NCI-H1092 (cell line): ENCODE measurements at places on chromosomes 13 and 19.

- DNase-seq, result no peak
These were observed 15.2 kb downstream of the EPN1 start for GRCh38 chr19:55690109-55690768.

DNA sequence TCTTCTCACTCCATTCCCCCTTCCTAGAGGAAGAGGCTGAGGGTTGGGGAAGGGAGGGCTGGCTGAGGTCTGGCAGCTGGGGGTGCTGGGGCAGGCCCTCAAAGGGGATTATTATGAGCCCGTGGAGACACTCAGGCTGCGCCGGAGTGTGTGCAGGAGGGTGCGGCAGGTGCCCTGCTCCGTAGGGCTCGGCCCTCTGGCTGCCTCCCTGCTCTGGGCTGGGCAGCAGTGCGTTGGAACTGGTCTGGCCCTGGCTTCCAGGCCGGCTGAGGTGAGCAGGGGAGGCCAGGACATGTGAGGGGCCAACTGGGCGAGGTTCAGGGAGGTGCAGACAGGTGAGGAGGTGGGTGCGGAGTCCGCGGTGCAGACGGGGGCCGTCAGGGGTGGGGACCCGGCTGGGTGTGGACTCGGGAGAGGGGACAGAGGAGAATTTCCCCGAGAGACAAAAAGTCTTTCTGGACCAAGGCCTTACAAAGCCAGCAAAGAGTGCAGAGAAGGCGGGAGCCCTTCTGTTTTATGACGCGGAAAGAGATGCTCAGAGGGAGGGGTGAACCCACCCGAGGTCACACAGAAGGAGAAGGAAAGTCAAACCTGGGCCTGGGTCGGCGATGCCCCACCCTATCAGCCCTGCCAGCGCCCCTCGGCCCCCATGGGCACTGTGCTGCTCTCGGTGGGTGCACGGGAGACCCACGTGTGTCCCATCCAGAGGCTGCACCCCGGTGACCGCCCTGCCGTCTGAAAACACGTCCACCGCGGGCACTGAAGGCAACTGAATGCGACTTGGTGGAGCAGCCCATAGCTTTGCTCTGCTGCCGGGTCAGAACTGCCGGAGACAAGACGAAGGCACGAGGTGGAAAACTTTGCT, 31.0 kb downstream of the PIP5K1C start:
- no peak for DNase-seq

- DNase-seq, result peak; percentile 58
These were observed 14.6 kb downstream of the FAM187B start for GRCh38 chr19:35213663-35214632.

DNA sequence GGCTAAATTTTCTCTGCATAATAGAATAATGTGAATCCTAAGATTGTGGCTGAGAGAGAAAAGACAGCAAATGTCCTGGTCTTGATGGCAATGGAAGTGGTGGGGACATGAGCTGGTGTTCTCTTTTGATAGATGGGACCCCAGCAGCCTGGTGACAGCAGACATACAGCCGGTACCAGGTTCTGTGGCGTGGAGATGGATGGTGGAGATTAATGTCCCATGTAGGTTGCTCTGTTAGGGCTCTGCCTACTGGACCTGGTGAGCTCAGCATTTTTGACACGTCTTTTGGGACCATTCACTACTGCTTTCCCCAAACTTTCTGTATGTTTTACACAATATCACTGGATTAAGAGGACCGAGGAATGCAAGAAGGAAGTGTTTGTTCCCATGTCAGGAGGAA, 8.2 kb upstream of the SIGLEC14 start:
- DNase-seq, result no peak

- DNase-seq, result no peak
These were observed 14.4 kb downstream of the PAK4 start for GRCh38 chr19:39139971-39140453.

GRCh38 chr13:99548448-99548847, 47.2 kb downstream of the TM9SF2 start:
- DNase-seq, result no peak

- DNase-seq, result no peak
These were observed 4.2 kb downstream of the FFAR3 start for GRCh38 chr19:35362261-35363000.

- no peak for DNase-seq
These were observed 24.0 kb upstream of the ACP7 start for GRCh38 chr19:39060171-39060570.

- DNase-seq, result no peak
These were observed 115.8 kb downstream of the ZNF675 start for GRCh38 chr19:23571175-23571574.
